ENCODE measurements at places on chromosomes 12 and 14.

GRCh38 chr12:43332977-43333640, 218.9 kb downstream of the ADAMTS20 start:
- no peak for DNase-seq

DNA sequence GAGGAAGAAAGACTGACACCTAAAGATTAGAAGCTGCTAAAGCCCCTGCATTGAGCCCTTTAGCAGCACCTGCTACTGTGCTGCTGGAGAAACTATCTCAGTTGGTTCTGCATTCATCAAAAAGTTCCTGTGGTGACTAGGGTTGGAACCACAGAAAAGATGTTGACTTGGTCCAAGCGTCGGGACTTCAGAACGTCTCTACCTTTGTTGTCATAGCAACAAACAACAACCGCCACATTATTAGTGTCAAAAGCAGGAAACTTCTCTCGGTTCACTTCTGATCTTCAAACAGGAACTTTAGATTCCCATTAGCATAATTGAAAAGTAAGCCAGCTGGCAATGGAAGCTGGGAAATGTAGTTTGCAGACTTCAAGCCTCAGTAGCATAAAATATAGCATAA, 368.0 kb downstream of the SEC23A start:
- no peak for DNase-seq

GRCh38 chr12:128267651-128268378, 845 bp downstream of the TMEM132C start:
- DNase-seq: no peak

DNA sequence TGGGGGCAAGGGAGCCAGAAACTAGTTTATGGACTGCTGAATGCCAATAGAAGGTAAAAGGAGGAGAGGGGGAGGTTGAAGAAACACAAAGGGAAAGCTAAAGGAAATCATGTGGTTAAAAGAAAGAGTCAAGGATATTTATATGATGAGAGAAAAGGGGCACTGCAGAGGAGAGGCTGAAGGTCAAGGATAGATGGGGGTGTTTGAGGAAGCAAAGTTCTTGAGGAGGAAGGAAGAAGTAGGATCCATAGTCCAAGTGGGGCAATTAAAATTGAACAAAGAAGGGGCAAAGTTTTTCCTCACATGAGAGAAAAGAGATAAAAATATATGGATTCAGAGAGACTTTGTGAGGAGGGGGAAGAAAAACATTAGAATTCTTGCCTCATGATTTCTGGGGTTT, 10.1 kb upstream of the DBX2 start:
- DNase-seq: no peak

- DNase-seq: no peak
Measured at GRCh38 chr14:55814873-55815272, 234.9 kb downstream of the KTN1 start.

- no peak for DNase-seq
Measured at GRCh38 chr12:2559931-2560330, 234.8 kb upstream of the FKBP4 start.

DNA sequence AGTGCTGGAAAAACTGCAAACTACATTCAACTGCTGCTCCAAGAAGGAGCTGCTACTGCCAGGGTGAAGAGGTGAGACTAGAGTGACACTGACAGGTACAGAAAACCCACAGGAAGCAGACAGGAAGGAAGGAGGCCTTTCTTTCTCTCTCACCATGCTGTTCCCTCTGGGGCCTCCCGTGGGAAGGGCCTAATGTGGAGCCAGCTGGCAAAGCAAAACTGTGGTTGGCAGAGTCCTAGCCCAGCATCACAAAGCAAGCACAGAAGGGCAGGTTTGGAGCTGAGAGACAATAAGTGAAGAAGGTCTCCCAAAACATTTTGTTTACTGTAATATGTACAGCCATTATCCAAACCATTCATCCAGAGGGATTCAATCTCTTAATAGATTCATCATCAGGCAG, 122.5 kb upstream of the MAX start:
- DNase-seq: no peak

- DNase-seq: no peak
Measured at GRCh38 chr12:86387591-86388145, 131.5 kb upstream of the MGAT4C start.

DNA sequence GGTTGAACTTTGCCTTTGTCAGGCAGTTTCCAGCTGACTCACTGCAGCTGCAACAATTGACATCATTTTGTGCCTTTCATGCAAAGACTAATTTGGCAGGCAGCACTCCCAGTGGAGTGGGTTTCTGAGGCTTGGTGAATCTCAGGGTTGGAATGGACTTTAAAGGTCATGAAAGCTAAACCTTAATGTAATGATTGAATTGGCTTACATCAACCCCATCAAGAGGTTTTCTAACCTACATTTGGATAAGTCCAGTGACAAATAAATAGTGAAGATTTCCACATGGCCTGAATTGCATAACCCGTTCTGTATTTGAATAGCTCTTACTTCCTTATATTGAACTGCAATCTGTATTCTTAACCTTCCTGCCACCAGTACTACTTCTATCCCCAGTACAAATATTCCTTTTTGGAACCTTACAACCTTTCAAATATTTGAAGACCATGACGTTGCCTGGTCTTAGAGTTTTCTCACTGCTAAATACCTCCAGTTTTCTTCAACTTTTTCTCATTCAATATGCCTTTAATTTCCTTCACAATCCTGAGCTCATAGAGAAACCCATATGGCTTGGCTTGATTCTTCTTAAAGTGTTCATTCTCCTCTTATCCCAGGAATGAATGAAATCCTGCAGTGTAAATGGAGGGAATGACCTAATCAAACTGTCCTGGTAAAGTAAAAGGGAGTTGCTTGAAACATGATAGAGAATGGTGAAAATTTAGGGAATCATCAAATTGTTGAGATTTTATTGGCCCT, 168.1 kb upstream of the NOVA1 start:
- DNase-seq: no peak

GRCh38 chr12:54442961-54443360, 23.9 kb upstream of the ITGA5 start:
- DNase-seq: no peak

DNA sequence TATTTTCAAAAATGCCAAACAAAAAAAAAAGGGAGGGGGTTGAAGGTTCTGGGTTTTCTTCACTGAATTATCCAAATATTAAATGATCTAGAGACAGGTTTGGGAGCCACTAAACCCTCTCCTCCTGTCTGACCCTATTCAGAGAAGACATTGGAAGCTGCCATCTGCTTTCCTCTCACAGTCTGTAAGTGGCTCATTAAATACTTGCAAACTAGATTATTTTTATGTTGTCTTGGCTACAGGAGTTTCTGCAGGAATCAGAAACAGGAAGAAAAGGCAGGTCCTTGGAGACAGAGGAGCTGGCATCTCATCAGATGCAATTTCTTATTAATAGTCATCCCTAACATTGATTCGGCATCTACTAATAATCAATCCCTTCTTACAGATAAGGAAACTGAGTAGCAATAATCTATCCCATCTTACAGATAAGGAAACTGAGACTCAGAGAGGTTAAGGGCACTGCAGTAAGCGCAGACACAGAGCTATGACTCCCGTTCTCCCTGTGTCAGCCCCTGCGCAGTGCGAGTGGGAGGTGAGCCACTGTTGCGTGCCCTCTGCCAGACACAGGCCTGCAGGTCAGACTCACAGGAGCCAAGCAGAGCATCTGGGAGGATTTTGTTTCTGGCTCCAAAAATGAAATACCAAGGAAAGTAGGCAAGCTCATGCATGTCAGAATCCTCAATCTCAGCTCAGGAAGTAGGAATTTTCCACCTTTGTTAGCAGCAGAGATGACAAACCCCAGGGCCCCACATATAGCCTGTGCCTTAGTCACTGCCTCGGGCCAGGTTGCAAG, 11.0 kb downstream of the BDKRB2 start:
- no peak for DNase-seq

GRCh38 chr12:70243510-70244371, 508 bp downstream of the CNOT2 start:
- DNase-seq: peak; percentile 69

DNA sequence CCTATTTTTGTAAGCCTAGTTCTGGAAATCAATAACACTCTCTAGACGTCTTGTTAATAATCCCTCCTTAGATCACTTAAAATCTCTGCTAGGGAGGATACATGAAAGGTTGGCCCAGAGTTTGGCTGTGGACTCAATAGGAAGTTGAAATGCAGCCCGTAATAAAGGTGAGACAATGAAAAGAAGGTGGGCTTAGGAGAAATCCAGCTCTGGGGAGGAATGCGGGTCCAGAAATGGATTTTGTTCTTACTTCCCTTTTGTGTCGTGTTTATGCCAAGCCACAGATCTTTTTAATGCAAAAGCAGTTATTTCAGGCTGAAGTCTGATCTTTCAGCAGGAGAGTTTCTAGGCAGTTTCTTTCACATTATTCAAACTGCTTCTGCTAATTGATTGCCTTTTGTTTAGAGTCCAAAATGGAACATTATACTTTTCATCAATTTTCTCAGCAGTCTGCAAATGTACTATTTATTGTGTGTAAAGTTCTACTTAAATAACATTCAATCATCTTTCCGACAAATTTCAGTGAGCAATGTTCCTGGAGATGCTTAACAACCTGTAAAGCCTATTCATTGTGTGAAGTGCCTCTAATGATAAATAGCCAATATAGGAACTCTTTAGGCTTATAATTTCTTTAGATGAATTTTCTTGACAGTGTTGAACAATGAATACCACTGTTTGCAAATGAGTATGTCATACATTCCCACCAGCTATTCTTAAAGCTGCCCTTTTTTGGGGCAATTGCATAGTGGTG, 252.9 kb upstream of the KRR1 start:
- no peak for DNase-seq

Measured in activated CD4-positive, CD25-positive, alpha-beta regulatory T cell treated with anti-CD3 and anti-CD28 coated beads, Interleukin-2, amount 50 U/mL, for 72 hours (primary cell).